Spleen (tissue), 13 donors: ENCODE measurements at places on chromosomes 4 and X. TPM values are rescaled to one million over a fixed set of nuclear protein-coding genes. Genes with fewer than 3 reads are reported as not detected.

Gene CFP
- 98.2 TPM for total RNA-seq

Gene ANXA3
- 50.4 TPM for total RNA-seq

- no peak for DNase-seq
- peaks cover 26% of the 10 kb centered on the region for H3K36me3 ChIP-seq
- no peak overlapping the region for H3K4me3 ChIP-seq
- no peaks in the 10 kb centered on the region for H3K27me3 ChIP-seq
Observed at GRCh38 chr4:54016504-54016903, 47.9 kb downstream of the CHIC2 start.

GRCh38 chr4:40669504-40669903 is 39.8 kb upstream of the RBM47 start:
- DNase-seq, result no peak
- H3K4me3 ChIP-seq, result no peak overlapping the region
- peaks cover 13% of the 10 kb centered on the region for H3K4me1 ChIP-seq
- no peaks in the 10 kb centered on the region for H3K27me3 ChIP-seq

GRCh38 chr4:19910861-19911525 is 340.7 kb upstream of the SLIT2 start:
- DNase-seq, result no peak
- H3K4me3 ChIP-seq, result no peak overlapping the region
- H3K27me3 ChIP-seq, result no peaks in the 10 kb centered on the region
- no peak overlapping the region for H3K27ac ChIP-seq

DNA sequence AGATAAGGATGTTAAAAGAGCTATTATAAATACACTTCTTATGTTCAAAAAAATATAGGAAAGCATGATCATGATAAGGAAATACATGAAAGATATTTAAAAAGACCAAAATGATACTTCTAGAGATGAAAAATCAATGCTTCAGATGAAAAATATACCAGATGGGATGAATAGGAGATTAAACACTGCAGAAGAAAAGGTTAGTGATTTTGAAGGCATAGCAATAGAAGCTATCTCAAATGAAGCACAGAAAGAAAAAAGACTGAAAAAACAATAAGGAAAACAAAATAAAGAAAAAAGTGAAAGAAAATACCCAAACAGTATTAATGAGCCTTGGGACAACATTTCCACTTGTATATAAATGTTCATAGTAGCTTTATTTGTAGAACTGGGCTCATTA is 80.7 kb upstream of the LEF1 start:
- no peak overlapping the region for H3K4me3 ChIP-seq
- no peaks in the 10 kb centered on the region for H3K27me3 ChIP-seq
- no peak overlapping the region for H3K27ac ChIP-seq
- H3K4me1 ChIP-seq, result no peaks in the 10 kb centered on the region

GRCh38 chrX:45872480-45872879 is 671.8 kb upstream of the DIPK2B start:
- H3K4me3 ChIP-seq, result no peak overlapping the region
- H3K36me3 ChIP-seq, result no peaks in the 10 kb centered on the region
- no peak overlapping the region for H3K27ac ChIP-seq
- no peaks in the 10 kb centered on the region for H3K4me1 ChIP-seq

DNA sequence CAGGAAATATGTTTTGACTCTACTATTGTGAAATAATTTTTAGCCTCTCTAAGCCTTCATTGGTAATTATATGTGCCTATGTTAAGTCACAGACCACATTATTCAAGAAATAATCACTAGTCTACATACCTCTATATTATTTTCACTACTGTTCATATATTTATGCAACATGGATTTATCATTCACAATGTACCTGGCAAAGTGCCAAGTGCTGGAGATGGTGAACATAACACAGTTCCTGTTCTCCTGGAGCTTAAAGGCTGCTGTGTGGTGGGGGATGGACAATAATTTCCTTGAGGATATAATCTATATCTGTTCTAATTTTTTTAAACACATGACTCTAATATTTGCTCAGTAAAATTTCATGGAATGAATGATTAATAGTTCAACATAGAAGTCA is 527.7 kb upstream of the CXorf51A start:
- no peak overlapping the region for H3K4me3 ChIP-seq
- DNase-seq, result no peak
- no peaks in the 10 kb centered on the region for H3K36me3 ChIP-seq
- H3K4me1 ChIP-seq, result no peaks in the 10 kb centered on the region
- no peaks in the 10 kb centered on the region for H3K27me3 ChIP-seq
